ENCODE measurements at places on chromosomes 7 and 10. TPM values are rescaled to one million over a fixed set of nuclear protein-coding genes. Genes with fewer than 3 reads are reported as not detected.
A peak's percentile ranks its signal among the peaks of the same experiment; 100 is the strongest.

C1GALT1 gene
- total RNA-seq = 59.8 TPM

PNLIPRP1 gene
- not detected for total RNA-seq

C7orf25 gene
- total RNA-seq = 7.5 TPM

SLC26A3 gene
- total RNA-seq = not detected

TAF5 gene
- 5.5 TPM for total RNA-seq

FASTK gene
- total RNA-seq = 119 TPM

GCK gene
- total RNA-seq = 0.87 TPM

TDRD1 gene
- total RNA-seq = 0.22 TPM

UMAD1 gene
- 25.9 TPM for total RNA-seq

GRCh38 chr7:2710901-2711551 is 23.0 kb downstream of the AMZ1 start:
- peak; percentile 66 for DNase-seq

- DNase-seq = no peak
Measured at GRCh38 chr7:116145245-116145852, 65.0 kb upstream of the TES start.

- DNase-seq = no peak
Measured at GRCh38 chr7:158620839-158621441, 33.3 kb upstream of the PTPRN2 start.

DNA sequence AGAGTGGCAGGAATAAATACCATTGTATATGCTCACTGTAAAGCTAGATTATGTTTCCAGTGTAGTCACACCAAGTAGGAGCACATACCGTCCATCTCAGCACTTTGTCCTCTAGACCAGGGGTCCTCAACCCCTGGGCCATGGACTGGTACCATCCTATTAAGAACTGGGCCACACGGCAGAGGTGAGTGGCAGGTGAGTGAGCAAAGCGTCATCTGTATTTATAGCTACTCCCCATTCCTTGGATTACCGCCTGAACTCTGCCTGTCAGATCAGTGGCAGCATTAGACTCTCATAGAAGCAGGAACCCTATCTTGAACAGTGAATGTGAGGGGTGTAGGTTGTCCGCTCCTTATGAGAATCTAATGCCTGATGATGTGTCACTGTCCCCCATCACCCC is 735.3 kb downstream of the MAGI2 start:
- DNase-seq = no peak

DNA sequence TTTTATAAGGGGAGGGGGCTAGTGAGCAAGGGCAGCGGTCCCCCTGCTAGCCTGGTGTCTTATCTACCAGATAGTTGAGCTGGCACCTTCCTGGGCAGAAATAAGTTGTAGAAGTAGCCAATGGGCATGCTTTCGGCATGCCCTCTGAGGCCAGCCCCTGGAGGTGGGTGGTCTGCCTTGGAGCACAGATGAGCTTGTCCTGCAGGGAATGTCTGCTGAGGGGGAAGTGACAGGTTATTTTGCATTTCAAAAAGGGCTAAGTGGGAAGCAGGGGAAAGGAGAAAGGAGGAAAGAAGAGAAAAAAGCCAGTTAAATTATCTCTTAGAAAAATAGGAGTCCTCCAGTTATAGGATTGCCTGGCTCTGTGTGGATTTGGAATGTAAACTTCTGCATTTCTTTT is 88.9 kb downstream of the GPR26 start:
- no peak for DNase-seq

- DNase-seq = no peak
Measured at GRCh38 chr10:26112532-26112931, 104.0 kb upstream of the GAD2 start.

DNA sequence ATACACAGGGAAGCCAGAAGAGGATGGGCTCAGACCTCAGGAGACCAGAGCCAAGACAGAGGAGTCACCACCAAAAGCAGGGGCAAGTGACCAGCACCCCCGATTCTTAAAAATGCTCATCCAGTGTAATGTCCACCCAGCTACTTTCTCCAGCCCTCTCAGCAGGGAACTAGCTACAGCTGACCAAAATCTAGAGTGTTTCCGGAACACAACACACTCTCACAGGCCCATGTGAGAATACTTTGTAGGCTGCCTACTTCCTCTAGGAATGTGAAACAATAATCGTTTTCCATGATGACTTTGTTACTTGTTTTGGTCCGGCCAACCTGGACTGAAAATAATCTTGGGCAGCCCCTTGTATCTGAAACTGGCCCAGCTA is 14.5 kb downstream of the PSAP start:
- no peak for DNase-seq

DNA sequence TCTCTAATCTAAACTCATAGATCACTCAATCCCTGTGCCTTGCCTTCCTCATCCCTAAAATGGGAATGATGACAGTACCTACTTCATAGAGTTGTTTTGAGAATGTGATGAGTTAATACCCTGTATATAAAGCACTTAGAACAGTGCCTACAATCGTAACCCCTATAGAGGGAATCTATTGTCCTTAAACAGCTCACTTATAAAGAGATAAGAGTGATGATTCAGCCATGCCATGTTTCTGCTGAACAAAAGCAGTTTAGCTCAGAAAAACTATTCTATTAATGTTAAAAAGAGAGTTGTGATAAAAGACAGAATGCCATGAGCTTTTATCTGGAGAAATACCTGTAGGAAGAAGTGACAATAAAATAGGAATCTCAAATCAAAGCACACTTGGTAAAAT is 63.6 kb downstream of the CUBN start:
- DNase-seq = no peak

DNA sequence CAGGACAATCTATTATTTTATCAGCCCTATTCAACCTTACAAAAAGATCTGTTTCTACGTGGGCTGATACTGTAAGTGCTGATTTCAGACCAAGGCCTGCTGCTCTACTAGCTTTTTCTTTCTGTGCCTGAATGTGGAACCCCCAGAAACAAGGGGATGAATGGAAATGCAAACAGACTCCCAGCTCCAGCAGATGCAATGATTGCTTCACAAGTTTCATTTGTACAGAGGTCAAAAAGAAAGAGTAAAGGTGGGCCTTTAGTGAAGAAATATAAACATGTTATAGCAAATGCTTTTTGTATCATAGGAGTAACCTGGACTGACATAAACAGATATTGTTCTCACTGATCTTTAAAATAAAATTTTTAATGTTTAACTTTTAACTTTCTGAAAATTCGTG is 130.2 kb upstream of the SLC25A13 start:
- DNase-seq = no peak

GRCh38 chr7:65251851-65252620 is 121.6 kb upstream of the ZNF92 start:
- DNase-seq = peak; percentile 45

DNA sequence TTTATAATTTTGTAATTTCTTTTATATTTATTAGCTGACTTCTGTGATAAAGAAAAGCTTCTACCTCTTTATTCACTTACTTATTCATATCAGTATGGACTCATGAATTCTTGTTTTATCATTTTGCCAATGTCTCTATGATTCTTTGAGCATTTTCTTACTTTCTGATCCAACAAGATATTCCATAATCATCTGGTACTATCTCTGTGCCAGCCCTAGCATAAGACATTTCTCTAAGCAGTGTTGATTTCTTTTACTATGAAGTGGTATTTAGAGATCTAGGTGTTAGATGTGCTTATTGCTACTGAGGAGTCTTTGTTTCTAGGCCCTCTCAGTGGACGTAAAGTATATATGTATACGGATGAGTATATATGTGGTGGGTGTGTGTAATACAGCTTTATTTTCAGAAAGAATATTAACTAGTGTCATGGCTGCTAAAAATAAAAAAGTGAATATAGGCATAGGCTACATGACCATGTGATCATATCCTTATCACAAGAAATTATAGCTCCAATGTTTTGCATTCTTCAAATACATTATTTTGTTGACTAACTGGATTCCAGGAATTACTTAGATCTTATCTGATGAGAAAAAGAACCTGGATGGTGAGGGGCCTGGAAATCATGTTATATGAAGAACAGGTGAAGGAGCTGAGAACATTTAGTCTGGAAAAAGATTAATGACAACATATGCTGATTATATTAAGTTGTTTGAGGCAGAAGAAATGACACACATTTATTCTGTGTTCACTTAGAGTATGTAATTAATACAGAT is 13.1 kb downstream of the PHTF2 start:
- DNase-seq = no peak

GRCh38 chr7:118839515-118839914 is 615.0 kb downstream of the ANKRD7 start:
- no peak for DNase-seq

GRCh38 chr10:45627412-45628048 is 45.0 kb downstream of the ZFAND4 start:
- no peak for DNase-seq

DNA sequence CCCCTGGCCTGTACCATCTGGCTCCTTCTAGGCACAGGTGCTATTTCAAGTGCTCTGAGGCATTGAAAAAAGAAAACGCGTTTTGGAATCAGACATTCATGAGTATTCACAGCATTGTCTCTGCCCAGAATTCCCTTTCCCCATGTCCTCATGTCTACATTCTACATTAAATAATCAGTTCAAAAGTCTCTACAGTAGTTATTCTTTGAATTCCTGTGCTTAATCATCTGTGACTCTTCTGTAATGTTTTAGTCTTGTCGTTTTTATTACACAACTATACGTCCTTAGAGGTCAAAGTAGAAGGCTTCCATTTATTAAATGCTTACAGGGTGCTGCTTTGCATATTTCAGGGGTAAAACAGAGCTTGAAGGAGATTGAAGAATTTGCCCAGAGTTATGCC is 95.7 kb downstream of the BICC1 start:
- DNase-seq = no peak

DNA sequence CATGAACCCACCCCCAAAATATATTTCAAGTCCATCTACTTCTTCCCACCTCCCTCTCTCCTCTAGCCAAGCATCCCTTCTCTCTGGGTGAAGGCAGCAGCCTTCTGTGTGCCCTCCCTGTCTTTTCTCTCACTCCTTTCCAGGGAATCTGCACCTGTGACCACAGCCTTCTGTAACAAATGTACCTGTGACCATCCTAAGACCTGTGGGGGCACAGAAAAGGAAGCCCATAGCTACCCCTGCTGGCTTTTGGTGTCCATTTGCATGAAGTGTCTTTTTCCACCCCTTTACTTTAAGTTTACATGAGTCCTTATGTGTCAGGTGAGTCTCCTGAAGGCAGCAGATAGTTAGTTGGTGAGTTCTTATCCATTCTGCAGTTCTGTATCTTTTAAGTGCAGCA is 2.0 kb upstream of the TBXAS1 start:
- DNase-seq = no peak

DNA sequence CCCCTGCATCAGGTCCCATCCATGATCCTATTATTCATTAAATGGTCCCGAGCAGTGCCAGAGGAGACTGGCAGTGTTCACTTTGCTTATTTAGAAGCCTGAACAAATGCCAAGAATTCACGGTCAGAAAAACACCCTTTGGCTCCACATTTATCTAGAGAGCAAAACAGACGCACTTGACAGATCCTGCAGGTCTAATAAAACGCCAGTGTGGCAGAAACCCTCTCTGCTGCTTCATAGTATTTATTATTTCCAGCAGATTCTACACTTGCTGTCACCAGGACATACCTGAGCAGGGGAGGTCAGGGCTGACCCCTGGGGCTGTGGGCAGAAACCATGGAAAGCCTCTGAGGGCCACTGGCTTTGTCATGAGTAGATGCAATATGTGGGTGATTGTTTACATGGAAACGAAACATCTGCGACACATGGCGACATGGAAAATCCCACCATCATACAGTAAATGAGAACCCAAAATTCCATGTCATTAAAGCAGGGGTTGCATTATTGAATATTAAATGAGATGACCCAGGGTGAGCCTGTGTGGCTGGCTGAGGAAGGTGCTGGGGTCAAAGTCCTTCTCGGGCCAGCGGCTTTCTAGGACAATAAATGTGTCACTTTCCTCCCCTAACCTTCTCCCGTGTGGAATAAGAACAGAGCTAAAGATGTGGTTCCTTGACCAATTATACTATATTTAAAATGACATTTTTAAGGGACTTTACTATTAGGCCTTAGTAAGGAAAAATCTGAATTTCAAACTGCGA is 205.9 kb upstream of the SVIL start:
- no peak for DNase-seq

DNA sequence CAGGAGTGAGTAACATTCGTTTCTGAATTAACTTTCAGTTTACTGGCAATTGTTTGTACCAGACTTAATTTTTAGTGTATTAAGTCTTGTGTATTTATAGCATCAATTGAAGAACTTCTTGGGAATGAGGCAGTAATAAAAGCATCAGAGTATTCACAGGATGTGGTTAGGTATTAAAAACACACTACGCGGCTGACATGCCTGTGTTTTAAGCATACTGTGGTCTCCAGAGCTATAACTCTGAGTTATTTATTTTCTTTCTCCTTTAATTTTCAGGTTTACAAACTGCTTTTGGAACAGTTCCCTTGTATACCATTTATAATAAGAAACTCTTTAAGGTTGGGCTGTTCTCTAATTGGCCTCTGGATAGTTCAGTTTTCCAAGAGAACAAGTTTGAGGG is 626.1 kb upstream of the NRG3 start:
- DNase-seq = no peak

GRCh38 chr10:110209454-110209925 is 2.1 kb downstream of the MXI1 start:
- DNase-seq = peak; percentile 70

- DNase-seq = peak; percentile 50
Measured at GRCh38 chr7:123624527-123625183, 23.0 kb downstream of the ASB15 start.

- DNase-seq = no peak
Measured at GRCh38 chr10:106078895-106079576, 1085.5 kb downstream of the SORCS1 start.

DNA sequence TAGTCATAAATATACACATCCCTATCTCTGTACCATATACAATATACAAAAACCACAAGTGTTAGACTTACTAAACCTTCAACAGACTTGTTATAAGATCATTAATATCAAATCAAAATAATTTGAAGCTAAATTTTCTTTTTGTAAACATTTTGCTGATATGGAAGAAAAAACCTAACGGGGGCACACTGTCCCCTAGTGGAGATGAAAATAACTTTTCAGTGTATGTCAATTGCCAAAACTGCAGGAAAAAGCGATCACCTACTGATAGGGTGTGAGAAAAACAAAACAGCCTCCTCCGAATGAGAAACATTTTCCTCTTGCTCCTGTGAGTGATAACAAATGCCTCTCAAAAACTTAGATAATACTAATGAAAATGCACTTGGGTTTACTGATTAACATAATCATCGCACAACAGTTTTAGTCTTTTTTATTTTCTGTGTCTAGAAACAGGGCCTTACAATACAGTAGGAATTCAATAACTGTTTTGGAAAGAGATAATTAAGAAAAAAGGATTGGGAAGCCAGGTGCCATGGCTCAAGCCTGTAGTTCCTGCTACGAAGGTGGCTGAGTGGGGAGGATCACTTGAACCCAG is 322.7 kb downstream of the CRPPA start:
- DNase-seq = no peak

- peak; percentile 17 for DNase-seq
Measured at GRCh38 chr7:124765401-124766352, at the start of gene GPR37. Gene GPR37 (minus strand): TSS chr7:124765792. CDS start chr7:124764976, 816 bp downstream.

- no peak for DNase-seq
Measured at GRCh38 chr7:87058744-87059524, 520 bp downstream of the ELAPOR2 start.

- DNase-seq = no peak
Measured at GRCh38 chr10:58994226-58995057, 182.0 kb upstream of the PHYHIPL start.

GRCh38 chr7:90715067-90715466 is 118.9 kb downstream of the CDK14 start:
- no peak for DNase-seq

GRCh38 chr7:30683816-30684215 is 1.6 kb upstream of the CRHR2 start:
- DNase-seq = no peak

GRCh38 chr10:96470116-96470743 is 43.5 kb downstream of the TLL2 start:
- peak; percentile 25 for DNase-seq

GRCh38 chr10:72753760-72754231 is 61.9 kb downstream of the MCU start:
- DNase-seq = peak; percentile 5

All from B cell (primary cell).